ENCODE measurements at places on chromosomes 3 and 15. TPM values are rescaled to one million over a fixed set of nuclear protein-coding genes. Genes with fewer than 3 reads are reported as not detected.

The ADAMTS9 gene
- 129 TPM for total RNA-seq

The ADGRG7 gene
- total RNA-seq, result not detected

GRCh38 chr3:132522353-132522752 is 74.7 kb upstream of the ACKR4 start:
- DNase-seq, result no peak

- DNase-seq, result no peak
Observed at GRCh38 chr15:33612721-33613304, 302.0 kb downstream of the RYR3 start.

DNA sequence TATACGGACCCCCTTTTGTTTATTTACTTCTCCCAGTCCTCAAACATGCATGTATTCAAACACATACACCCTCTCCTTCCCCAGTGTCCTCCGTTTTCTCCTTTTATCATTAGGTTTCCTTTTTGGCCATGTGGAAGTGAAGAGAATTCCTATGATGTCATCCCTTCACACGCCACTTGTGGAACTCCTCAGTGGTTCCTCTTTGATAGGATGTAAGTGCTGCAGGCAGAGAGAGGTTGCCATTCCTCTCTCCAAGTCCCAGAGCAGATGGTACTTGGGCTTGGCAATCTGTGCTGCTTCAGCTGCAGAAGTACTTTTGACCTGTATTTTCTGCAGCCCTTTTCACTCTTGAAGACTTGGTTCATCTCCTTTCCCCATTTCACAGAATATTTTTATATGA is 32.9 kb upstream of the CRTC3 start:
- DNase-seq, result no peak

DNA sequence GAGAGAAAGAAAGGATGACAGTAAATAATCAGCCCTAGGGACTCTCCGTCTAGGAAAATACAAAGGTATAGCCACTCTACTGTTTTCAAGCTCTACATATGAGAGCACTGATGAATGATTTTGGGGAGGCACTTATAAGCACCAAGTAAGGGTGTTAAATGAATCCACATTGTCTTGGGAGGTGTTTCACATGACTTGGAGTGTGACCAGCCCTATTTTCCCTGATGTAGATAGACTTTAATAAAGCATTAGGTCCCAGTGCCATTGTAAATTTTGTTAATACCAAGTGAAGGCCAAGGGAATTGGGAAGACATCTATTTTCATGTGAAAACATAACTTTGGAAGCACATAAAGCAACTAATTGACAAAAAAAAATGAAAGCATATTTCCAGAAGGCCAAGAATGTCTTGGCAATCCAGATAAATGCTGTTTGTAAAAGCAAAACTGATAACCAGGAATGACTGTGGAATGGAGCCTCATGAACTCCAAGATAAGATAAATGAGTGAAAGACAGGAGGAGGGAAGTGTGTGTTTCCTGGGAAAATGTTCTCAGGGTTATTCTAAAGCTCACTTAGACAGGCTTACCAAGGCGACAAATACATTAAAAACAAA is 96.0 kb upstream of the MYZAP start:
- no peak for DNase-seq
